ENCODE measurements at places on chromosomes 7 and 10.

DNA sequence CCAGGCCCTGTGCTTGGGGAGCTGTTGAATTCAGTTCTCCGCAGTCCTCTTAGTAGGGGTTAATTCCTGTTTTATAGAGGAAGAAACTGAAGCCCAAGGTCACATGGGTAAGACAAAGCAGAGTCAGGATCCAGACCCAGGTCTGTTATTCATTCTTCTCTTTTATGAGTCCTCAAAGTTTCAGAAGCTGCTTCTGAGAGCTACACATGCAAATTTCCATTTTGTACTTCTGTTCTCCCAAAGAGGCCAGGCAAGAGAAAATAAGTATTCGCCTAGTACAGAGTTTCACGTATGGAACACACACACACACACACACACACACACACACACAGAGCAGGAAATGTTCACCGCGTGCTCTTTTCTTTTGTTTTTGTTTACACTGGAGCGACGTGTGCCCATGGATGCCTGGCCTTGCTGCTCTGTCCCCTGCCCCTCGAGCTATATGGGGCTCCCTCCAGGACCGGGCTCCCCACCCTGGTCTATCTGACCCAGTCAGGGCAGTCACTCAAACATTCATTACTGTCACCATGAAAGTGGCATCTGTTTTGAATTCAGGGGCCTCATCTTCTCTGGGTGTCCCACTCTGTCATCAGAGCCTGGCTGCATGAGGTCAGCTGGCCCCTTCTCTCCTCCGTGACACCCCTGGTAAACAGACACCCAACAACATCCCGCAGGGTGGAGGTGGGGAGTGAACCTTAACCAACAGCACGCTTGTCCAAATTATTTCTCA, 84.4 kb downstream of the TNS3 start:
- no peak for DNase-seq

DNA sequence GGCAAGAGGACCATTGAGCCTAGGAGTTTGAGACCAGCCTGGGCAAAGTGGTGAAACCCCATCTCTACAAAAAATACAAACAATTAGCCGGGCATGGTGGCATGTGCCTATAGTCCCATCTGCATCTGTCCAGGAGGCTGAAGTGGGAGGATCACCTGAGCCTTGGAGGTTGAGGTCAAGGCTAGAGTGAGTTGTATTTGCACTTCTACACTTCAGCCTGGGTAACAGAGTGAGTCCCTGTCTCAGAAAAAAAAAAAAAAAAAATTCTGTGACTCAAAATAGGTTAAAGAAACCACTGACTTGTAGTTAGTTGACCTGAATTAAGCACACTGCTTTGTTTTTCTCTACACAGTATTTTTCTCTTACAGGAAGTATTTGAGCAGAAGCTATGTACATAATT, 74.4 kb downstream of the METTL2B start:
- no peak for DNase-seq

GRCh38 chr10:110091830-110092229, 84.0 kb downstream of the ADD3 start:
- DNase-seq, result no peak

GRCh38 chr10:122182308-122182707, 88.8 kb upstream of the BTBD16 start:
- DNase-seq, result no peak

DNA sequence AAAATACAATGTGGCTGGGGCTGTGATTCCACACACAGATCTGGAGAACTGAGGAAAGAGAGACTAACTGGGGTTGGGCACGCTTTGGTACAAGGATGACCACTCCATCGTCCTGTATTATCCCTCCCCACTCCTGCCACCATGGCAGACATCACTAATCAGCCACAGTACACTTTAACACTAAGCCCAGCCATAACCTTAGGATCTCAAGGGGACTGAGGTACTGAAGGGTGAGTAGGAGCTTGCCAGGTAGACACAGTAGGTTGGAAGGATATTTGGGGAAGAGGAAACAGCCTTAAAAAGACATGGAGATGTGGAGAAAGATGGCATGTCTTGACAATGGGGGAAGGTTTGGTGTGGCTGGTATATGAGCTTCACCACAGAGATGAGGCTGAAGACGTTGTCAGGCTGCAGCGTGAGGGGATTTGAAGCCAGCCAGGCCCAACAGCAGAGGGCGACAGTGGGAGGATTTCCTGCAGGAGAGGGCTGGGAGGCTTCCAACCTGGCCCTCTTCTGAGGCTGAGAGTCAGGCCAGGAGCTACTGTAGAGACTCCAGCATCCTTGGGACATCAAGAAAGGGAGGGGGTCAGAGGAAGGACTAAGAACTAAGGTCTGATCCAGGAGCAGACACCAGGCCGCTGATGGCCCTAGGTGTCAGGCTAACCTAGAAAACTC, 58.6 kb upstream of the COL13A1 start:
- DNase-seq, result no peak

GRCh38 chr7:70512144-70512543, 619.8 kb upstream of the GALNT17 start:
- DNase-seq, result no peak
